ENCODE measurements at places on chromosomes 13 and 19. TPM values are rescaled to one million over a fixed set of nuclear protein-coding genes. Genes with fewer than 3 reads are reported as not detected.

DNA sequence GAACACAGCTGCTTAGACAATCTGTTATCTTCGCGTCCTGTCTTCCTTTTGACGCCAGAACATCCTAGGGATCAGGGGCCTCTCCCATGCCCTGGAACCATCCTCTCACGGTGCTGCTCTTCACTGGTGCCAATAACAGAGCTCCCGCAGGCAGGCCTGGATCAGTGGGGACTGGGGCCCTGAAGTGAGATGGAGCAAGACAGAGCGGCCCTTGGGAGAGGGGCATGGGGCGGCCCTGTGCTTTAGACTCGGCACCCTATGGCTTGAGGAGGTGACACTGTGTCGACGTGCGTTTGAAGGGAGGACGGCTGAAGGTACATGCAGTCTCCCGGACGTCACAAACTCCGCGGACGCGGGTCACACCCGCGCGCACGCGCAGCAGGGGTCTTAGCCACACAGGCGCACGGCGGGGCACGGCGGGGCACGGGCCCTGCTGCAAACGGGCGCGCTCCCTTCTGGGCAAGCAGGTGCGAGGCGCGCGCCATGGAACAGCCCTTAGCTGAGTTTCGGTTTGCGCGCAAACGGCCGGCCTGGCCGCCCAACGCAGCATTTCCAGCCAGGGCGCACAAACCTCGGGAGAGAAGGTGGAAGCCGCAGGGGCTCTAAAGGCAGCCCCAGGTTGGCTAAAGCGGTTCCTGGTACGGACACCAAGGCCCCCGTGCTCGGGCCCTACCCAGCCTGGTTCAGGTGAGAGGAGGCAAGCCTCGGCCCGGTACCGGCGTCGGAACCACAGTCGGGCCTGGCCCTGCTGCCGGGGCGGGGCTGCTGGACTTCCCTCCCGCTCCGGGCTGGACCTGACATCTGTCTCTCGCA is 16.5 kb upstream of the RNF17 start:
- DNase-seq: no peak

TSHZ3 gene
- 3.6 TPM for polyA plus RNA-seq

DNA sequence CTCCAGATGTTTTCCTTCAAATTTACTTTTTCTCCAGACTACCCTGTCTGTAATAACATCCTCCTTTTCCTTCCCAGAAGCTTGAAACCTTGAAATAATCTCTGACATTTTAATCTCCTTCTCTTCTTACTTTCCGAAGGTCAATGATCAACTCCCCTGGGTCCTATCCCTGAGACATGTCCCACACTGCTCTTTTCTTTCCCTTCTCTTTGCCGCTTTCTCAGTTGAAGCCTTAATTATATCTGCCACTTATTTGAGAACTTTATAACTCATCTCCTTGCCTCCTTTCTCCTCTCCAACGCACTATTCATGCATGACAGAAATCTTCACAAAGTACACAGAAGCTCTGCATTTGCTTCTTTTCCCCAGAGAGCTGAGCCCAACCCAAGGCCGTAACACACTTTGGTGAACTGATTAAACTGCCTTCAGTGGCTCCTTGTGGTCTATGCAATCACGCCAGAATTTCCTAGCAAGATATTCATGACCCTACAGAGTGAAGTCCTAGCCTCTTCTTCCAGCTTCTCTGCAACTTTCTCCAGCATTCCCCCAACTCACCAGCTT is 9.2 kb upstream of the WASF3 start:
- no peak for DNase-seq

PRSS57 gene
- polyA plus RNA-seq: not detected

DNA sequence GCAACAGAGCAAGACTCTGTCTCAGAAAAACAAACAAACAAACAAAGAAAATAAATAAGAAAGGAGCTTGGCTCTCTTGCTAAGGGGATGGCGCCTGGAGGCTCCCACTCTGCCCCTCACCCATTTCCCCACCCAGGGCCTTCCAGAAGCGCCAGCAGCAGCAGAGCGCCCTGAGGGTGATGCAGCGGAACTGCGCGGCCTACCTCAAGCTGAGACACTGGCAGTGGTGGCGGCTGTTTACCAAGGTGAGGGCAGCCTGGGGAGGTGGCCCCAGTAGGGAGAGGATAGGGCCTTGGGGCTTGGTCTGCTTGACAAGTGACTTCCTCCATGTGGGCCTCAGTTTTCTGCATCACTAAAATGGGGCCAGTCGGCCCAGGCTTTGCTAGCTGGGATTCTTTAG is 59.8 kb downstream of the MYH14 start:
- no peak for DNase-seq

DNA sequence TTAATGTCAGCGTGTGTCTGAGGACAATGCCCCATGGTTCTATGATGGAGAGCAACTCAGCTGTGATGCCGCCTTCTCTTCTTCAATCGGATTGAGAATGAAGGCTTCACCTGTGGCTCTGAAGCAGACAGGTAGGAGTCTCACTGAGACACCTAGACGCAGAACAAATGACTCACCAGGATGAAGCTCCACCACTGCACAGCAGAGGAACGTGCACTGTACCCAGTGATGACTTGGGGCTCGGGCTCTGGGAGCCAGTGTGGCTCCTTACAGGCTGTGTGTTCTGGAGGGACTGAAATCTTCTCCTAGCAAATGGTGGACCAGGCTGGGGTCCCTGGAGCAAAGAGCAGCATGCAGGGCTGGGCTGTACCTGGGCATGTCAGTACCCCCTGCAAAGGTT is 44.0 kb downstream of the CCDC70 start:
- DNase-seq: no peak

Data from BJ (cell line).